ENCODE measurements at places on chromosomes 6 and 20. TPM values are rescaled to one million over a fixed set of nuclear protein-coding genes. Genes with fewer than 3 reads are reported as not detected.

GRCh38 chr6:106252687-106253086 is 72.9 kb downstream of the ATG5 start:
- no peak for DNase-seq

DNA sequence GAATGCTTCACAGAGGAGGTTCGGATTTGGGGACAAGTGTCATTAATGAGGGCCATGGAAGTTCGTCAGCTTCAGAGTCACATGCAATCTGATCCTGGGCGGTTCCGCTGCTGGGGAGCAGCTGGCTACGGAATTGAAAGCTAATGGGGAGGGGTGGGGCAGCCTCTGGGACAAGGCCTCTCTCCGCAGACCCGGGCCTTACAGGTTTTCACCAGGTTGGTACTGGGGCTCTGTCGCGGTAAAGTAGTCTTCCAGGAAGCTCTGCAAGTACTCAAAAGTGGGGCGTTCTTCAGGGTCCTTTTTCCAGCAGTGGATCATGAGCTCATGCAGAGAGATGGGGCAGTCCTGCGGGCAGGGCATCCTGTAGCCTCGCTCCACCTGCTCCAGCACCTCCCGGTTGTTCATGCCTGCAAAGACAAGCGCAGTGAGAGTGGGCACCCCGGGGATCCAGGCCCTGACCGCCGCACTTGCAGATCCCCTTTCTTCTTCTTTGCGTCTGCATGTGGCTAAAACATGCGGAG is 55.9 kb upstream of the TRAF3IP2 start:
- DNase-seq = no peak

- DNase-seq = no peak
Measured at GRCh38 chr20:36540551-36541211, 638 bp upstream of the MYL9 start.

DNA sequence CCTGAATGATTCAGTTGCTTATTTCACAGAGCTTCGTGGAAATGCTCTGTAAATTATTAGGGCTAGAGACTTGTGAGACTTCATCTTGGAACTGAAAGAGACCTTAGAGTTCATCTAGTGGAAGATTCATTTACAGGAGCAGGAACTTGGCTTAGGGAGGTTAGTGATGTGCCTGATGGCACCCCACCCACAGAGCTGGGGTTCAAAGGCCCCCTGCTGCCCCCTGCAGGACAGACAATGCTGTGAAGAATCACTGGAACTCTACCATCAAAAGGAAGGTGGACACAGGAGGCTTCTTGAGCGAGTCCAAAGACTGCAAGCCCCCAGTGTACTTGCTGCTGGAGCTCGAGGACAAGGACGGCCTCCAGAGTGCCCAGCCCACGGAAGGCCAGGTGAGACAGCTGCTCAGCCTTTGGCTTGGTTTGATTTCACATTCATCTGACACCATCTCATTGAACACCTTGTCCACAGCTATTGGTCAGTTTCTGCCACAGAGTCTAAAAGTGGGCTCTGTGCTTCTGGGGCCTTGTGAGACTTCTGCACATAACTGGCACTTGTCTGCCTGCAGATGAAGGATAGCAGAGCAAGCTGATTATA is 25.1 kb downstream of the MYBL2 start:
- DNase-seq = peak; percentile 85

Gene SLC24A3
- total RNA-seq = 3.2 TPM

Gene MTCH1
- 142 TPM for total RNA-seq

DNA sequence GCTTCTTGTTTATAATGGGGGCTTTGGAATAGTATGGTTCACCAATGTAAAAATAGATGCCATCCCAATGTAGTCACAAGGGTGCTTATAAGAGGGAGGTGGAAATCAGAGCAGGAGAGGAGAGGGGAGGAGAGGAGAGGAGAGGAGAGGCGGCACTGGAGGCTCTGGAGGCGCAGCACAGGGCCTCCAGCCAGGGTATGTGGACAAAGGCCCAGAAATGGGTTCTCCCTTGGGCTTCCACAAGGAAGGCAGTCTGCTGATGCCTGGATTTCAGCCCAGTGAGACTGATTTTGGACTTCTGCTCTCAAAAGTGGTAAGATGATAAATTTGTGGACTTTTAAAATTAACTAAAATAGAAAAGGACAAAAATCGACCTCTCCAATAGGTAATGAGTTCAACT is 116.8 kb downstream of the RNASET2 start:
- DNase-seq = no peak

Gene PRL
- total RNA-seq = not detected

DNA sequence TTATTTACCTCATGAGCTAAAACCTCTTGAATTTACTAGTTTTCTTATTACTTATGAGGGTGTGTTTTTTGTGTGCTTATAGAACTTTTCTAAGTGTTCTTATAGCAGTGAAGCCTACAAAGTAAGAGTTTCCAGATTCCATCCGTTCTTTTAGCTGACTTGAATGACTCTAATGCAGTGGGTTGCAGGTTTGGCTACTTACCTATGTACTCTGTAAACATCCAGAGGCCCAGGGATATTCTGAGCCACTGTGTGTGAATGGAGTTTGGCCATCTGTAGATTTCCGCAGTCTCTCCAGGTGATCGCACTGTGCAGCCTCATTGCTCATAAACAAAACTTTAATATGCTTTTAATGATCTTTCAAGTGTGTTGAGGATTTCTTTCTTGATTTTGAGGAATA is 157.8 kb downstream of the MYO6 start:
- DNase-seq = no peak

DNA sequence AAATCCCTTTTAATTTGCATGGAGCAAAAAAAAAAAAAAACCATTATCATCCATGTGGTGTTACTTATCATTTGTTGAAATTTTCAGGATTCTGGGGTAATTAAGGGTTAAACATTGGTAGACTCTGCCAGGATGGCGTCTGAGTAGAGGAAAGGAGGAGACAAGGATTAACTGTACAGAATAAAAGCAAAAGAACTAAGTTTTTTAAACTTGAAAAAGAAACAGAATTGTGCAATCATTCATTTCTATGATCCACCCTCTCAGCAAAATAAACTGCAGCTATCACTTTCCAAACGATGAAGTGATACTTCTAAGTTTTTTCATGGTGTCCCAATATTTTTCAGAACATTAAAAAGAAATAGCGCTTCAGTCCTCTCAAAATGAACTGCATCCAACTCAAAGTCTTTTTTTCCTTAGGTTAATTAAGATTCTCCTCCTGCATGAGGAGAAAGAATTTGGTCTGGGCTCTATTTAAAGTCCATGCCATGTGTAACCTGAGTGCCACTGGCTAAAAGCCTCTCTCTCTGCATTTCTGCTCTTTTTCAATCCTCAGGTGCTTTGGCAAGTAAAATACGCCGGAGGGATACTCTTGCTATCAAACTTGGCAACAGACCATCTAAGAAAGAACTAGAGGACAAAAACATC is 69.5 kb upstream of the LTV1 start:
- no peak for DNase-seq

DNA sequence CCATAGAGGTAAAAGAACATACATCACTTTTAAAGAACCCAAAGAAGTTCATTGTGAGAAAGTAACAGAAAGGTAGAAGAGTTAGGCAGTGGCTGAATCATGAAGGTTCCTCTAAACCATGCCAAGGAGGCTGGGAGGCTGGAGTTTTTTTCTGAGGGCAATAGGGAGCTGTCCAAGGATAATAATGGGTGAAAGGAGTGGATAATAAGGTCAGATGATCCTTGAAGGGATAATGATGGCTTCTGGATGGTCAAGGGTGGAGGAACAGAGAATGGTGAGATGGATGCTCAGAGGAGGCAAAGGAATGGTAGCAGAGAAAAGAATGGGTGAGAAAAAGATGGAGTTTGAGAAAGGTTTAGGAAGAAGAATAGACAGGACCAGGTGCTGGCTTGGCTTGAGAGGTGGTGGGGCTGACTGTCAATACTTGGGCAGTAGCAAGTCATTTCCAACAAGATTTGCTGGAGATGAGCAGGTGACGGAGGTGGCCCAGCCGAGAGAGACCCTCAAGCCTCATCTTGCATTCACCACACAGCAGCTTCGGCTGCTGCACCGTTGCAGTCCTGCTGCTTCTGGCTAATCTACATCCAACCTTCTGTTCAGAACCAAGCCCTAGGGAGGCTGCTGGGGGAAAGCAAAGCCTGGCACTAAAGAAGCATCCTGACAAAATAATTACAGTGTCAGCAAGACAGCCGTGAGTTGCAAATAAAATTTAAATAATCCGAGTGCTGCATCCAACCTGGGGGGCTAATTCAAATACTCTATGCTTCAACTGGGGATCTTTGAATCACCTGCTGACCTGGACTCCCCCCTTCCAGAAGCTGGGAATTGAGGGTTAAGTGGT is 131.2 kb upstream of the KCNG1 start:
- DNase-seq = no peak

Gene COL11A2
- total RNA-seq = 0.45 TPM

- DNase-seq = no peak
Measured at GRCh38 chr6:24431045-24431451, 28.3 kb downstream of the MRS2 start.

DNA sequence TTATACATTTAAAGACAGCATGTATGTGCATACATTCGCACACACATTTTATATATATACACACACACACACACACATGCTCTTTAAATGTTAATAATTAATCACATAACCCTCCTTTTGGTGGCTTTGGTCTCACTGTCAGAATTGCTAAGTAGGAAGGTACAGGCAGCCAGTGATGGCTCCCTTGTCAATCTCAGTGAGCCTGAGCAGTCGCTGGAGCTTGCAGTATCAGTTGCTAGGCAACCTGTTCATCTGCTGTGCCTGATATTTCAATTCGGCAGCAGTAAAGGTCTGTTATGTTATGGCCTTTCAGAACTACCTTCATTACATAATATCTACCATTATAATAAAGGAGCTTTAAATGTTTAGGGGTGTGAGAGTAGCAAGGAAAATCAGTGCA is 374.3 kb downstream of the LMBRD1 start:
- DNase-seq = no peak

- DNase-seq = no peak
Measured at GRCh38 chr6:87826424-87826823, 124.4 kb upstream of the AKIRIN2 start.

GRCh38 chr6:107101686-107102413 is 13.5 kb downstream of the BEND3 start:
- DNase-seq = no peak

DNA sequence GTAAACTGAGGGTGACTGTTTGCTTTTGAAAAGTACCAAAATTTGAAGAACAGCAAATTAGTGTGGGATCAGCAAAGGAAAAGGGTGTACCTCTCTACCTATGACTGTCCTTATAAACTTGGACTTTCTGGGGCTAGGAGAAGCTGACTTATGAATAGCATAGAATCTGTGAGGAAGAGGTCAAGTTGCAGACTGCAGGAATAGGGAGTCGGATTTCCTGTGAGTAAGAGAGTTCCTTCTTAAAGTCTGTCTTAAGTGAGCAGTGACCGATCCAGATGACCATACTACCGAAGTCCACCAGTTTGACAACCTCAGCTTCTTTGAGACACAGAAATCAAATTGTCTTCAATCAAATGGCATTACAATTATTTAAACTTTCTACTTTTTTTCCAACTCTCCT is 708.7 kb downstream of the UTRN start:
- DNase-seq = no peak

DNA sequence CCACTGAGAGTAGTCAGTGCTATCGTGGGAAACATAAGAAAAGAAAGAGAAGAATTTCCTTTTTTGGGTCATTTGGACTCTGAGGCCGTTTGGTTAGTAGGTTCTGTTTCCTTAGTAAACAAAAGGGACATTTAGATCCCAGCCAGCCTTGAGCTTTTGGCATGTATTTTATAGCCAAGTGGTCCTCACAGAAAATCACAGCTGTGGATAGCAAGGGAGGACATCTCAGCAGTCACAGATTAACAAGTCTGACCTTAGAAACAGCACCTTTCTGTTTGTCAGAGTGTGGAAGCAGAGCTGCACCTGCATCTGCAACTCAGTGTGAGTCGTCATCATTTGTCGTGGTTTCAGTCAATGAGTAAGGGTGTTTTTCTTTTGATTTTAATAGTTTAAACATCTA is 40.5 kb downstream of the FAM120B start:
- DNase-seq = no peak

DNA sequence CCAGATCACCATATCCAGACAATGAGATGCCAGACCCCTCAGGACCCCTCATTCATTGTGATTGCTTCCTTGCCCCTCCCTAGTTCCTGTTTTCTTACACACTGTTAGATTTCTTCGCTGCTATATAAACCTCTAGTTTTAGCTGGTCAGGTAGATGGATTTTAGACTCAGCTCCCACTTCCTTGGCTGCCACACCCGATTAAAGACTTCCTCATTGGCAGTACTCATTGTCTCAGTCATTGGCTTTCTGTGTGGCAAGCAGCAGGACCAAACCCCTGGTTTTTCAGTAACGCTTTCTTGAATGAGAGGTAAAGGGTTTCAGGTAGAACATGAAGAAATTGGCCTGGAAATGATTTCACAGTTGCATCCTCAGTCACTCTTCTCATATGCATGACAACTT is 47.9 kb downstream of the QRSL1 start:
- no peak for DNase-seq

Gene CLDN20
- not detected for total RNA-seq

GRCh38 chr6:38057994-38058393 is 238.5 kb downstream of the ZFAND3 start:
- DNase-seq = no peak

DNA sequence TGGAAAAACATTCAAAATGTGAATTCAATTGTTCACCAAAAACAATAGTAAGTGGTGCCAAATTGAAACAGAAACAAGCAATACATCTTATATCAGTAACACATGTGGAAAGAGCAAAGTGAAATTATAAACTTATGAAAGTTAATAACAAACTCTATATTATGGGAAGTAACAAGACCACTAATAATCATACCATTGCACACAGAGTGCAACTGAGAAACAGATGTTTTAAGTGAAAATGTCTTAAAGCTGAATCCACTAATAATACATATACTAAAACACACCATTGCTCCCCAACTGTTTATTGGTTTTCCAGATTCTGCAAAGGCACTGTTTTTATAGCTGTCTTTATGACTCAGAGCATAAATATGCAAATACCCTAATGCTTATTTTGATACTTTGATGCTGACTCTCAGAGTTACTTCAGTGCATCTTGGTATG is 292.3 kb downstream of the RFPL4B start:
- no peak for DNase-seq

Gene WFDC2
- total RNA-seq = 124 TPM
